ENCODE measurements at places on chromosomes 4 and X.

GRCh38 chrX:122087341-122087740, 1039.9 kb downstream of the GLUD2 start:
- DNase-seq, result no peak

GRCh38 chrX:72142794-72143608, 11.3 kb upstream of the RTL5 start:
- no peak for DNase-seq

- no peak for DNase-seq
Measured at GRCh38 chr4:41175794-41176193, 38.5 kb downstream of the APBB2 start.

DNA sequence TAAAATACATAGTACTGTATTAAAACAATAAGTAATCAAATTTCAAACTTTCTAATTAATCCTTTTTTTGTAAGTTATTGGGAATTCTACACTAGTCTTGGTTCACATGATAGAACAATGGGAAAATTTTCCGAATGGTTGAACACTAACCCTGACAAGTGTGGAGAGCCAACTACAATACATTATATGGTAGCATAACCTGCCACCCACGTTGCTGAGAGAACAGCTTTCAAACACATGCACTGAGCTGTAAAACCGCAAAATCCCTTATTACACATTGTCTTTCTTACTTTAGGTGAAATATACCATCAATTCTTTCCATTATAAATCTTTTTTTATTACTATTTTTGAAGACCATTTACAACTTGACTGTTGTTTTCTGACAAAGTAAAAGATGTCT, 54.7 kb downstream of the ANAPC10 start:
- DNase-seq, result no peak

DNA sequence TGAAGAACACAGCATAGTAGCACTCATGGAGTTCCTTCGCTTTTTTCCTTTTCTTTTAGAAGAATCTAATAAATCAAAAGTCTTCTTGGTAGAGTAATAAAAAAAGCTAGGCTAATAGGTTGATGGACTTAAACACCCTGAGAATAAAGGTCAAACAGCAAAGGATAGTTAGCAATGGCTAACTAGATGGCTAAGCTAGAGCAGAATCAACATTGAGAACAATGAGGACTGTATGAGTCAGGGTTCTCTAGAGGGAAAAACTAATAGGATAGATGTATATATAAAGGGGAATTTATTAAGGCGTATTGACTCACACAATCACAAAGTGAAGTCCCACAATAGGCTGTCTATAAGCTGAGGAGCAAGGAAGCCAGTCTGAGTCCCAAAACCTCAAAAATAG, 550.9 kb downstream of the GLUD2 start:
- DNase-seq, result no peak

DNA sequence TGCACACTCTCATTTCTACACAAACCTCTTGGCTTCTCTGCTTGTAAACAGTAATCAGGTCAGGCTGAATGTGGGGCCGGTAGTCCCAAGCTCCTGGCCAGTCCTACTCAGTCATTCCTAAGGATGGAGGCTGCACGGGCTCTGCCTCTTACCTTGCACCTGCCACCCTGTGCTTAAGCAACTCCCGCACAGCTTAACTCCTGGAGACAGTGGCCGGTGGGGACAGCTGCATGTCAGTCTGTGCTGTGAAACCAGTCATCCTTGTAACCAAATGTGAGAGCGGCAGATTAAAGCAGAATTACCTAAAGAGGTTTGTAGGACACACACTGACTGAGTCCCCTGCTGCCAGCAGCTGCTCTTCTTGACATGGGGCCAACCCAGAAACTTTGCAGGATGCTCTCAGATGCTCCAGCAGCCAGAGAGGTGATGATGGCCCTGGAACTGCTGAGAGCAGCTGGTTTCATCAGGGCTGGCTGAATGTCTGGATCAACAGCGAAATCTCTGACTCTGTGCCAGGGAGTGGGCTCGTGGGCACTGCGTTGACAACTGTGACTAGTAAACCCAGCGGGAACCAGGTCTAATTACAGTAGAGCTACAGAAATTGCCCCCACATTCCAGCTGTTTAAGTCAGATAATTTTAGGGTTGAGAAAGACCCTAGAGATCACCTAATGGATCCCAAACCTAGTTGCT, 123.7 kb downstream of the ANAPC4 start:
- DNase-seq, result no peak

- DNase-seq, result no peak
Measured at GRCh38 chr4:93814141-93814540, 14.4 kb upstream of the ATOH1 start.

- DNase-seq, result no peak
Measured at GRCh38 chrX:69152417-69152841, 12.8 kb downstream of the PJA1 start.

GRCh38 chr4:145482209-145483037, 770 bp downstream of the SMAD1 start:
- DNase-seq, result peak; percentile 43

GRCh38 chr4:57137261-57137660, 27.1 kb upstream of the IGFBP7 start:
- DNase-seq, result no peak

GRCh38 chrX:106952988-106953387, 32.8 kb downstream of the CLDN2 start:
- no peak for DNase-seq

- no peak for DNase-seq
Measured at GRCh38 chrX:41003506-41004270, 81.6 kb upstream of the USP9X start.

DNA sequence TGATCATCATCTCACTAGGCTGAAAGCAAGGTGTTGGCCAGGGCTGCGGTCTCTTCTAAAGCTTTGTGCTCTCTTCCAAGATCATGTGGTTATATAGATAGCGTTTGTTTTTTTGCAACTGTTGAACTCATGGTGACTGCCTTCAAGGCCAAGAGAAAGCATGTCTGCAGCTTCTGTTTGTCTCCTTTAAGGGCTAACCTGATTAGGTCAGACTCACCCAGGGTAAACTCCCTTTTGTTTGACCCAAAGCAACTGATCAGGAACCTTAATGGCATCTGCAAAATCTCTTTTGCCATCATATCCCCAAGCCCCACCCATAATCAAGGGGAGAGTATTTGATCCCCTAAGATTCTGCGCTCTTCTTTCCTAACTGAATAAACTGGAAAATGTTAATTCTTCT, 72.2 kb upstream of the ALG13 start:
- DNase-seq, result no peak

DNA sequence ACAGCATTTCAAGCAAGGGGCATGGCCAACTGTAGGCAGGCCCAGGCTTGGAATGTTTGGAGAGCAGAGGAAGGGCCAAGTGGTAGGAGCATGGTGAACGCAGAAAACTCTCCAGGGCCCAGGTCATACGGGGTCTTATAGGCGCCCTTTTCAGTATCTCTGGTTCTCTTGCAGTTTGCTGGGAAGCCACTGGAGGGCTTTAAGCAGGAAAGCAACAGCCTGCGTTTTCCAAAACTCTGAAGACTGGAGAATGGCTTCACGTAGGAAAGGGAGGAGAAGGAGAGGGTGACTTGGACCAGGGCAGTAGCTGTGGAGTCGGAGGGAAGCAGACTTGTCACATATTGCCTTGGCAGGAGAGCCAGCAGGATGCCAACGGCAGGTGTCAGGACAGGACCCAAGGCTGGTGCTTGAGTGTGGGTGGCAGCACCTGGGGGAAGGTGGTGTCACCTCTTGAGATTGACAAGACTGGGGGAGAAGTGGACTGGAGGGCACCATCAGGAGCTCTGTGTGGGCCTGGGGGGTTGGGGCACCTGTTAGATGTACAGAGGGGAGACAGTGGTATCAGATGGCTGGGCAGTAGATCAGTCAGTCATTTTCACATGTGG, 21.9 kb downstream of the TKTL1 start:
- no peak for DNase-seq

All from HFF-Myc (cell line).